ENCODE measurements at places on chromosomes 7 and 10. TPM values are rescaled to one million over a fixed set of nuclear protein-coding genes. Genes with fewer than 3 reads are reported as not detected.

GRCh38 chr10:96712662-96713271 lies 7.5 kb downstream of the PIK3AP1 start:
- H3K27me3 ChIP-seq, result no peaks in the 10 kb centered on the region
- no peak for DNase-seq
- H3K27ac ChIP-seq, result no peak overlapping the region
- no peaks in the 10 kb centered on the region for H3K4me1 ChIP-seq
- no peaks in the 10 kb centered on the region for H3K36me3 ChIP-seq

- H3K27ac ChIP-seq, result no peak overlapping the region
- H3K4me3 ChIP-seq, result no peak overlapping the region
These were observed 104.4 kb downstream of the MICALL2 start for GRCh38 chr7:1354661-1355567.

GRCh38 chr7:223118-223800 lies 30.9 kb downstream of the FAM20C start:
- no peaks in the 10 kb centered on the region for H3K27me3 ChIP-seq
- H3K27ac ChIP-seq, result no peak overlapping the region
- H3K4me3 ChIP-seq, result no peak overlapping the region
- no peaks in the 10 kb centered on the region for H3K36me3 ChIP-seq
- DNase-seq, result no peak

DNA sequence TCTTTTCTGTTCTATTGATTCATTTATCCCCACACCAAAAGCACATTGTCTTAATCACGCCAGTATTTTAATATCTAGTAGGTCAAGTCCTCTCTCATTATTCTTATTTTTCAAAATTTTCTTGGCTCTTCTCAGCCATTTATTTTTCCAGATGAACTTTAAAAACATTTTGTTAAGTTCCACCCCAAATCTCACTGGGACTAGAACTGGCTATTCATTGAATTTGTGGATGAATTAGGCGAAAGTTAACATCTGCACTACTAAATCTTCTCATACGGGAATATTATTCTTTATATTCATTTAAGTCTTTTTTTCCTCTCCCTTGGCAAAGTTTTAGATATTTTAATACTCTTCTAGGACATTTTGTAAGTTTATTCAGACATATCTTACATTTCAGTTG lies 295.2 kb upstream of the MGMT start:
- DNase-seq, result no peak
- no peak overlapping the region for H3K27ac ChIP-seq
- H3K27me3 ChIP-seq, result peaks cover 13% of the 10 kb centered on the region
- H3K4me3 ChIP-seq, result no peak overlapping the region
- H3K4me1 ChIP-seq, result no peaks in the 10 kb centered on the region

DNA sequence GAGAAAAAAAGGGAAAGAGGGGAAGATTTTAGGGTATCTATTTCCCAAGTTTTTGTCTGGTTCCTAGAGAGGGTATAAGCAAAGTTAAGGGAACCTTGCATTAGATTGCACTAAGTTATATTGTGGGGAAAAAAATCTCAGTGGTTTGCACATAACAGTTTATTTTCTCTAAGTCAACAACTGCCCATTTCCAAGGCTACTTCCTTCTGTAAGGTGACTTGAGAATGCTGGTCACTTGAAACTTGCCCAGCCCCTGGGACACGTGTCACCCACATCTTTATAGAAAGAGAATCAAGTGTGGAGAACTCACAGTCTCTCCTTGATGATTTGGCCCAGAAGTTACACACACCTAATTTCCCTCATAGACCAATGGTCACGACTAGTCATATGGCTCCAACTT lies 488.6 kb upstream of the PODXL start:
- no peak for DNase-seq
- no peaks in the 10 kb centered on the region for H3K4me1 ChIP-seq
- no peaks in the 10 kb centered on the region for H3K27me3 ChIP-seq
- no peaks in the 10 kb centered on the region for H3K36me3 ChIP-seq
- H3K4me3 ChIP-seq, result no peak overlapping the region
- no peak overlapping the region for H3K27ac ChIP-seq

- DNase-seq, result no peak
- H3K4me1 ChIP-seq, result peaks cover 22% of the 10 kb centered on the region
- H3K36me3 ChIP-seq, result no peaks in the 10 kb centered on the region
- no peaks in the 10 kb centered on the region for H3K27me3 ChIP-seq
- no peak overlapping the region for H3K27ac ChIP-seq
These were observed 36.2 kb downstream of the CCDC6 start for GRCh38 chr10:59870152-59870551.

- H3K4me1 ChIP-seq, result no peaks in the 10 kb centered on the region
- no peaks in the 10 kb centered on the region for H3K36me3 ChIP-seq
- H3K27me3 ChIP-seq, result peaks cover 4% of the 10 kb centered on the region
- peak; percentile 19 for DNase-seq
- peak overlapping the region; percentile 3 for H3K27ac ChIP-seq
These were observed 36.7 kb downstream of the BTBD16 start for GRCh38 chr10:122307669-122308416.

The FAM20C gene
- total RNA-seq, result 86.9 TPM

The SNCG gene
- total RNA-seq, result 23.0 TPM

DNA sequence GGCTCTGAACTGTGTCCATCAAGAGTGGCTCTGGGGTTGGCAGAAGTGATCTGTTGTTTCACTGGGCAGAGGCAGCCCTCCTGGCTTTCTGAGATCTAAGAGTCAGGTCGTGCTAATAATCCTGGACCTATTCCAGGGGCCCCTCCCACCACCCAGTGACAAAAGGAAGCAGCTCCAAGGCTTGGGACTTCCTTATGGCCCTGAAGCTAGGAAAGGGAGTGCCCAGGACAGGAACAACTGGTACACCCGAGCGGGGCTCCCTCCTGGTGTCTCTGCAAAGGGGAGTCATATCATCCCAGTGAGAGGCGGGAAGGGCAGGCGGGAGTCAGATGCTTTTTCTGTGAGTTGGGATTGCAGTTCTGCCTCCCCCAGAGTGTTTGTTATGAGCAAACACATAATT lies 32.3 kb downstream of the RPS24 start:
- H3K36me3 ChIP-seq, result no peaks in the 10 kb centered on the region
- DNase-seq, result no peak
- H3K4me1 ChIP-seq, result no peaks in the 10 kb centered on the region
- no peaks in the 10 kb centered on the region for H3K27me3 ChIP-seq

Measured in lung (tissue), 17 donors.